Activated naive CD4-positive, alpha-beta T cell treated with Interleukin-2 at 50 U/mL for 16 hours (primary cell): ENCODE measurements at places on chromosomes 13 and 19.

- no peak for DNase-seq
Observed at GRCh38 chr19:48638831-48639381, 1.7 kb upstream of the DBP start.

DNA sequence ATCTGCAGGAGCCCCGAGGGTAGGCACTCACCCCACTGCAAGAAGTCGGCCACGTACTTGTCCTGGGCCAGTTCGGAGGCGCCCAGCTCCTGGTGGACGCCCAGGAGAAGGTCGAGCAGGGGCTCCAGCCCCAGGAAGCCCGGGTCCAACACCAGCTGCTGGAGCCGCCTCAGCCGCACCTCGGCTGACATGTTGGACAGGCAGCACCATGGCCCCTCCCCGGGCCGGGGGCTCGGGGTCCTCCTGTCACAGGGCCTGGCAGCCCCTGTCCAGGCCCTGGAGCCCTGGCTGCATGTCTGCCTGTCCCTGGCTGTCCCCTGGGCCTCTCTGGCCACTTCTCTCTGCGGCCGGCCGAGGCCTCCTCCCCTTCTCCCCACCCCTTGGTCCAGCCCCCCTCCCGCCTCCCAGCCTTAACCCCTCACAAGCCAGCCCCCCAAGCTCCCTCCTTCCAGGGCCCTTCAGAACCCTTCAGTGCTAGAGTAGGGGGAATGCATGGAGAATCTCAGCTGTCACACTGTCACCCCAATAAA is at the start of gene DMPK:
DMPK (minus strand) TSS at position 329 of the 530 bp plus-strand sequence; CDS start at position 191, 138 bp downstream.
- no peak for DNase-seq

DNA sequence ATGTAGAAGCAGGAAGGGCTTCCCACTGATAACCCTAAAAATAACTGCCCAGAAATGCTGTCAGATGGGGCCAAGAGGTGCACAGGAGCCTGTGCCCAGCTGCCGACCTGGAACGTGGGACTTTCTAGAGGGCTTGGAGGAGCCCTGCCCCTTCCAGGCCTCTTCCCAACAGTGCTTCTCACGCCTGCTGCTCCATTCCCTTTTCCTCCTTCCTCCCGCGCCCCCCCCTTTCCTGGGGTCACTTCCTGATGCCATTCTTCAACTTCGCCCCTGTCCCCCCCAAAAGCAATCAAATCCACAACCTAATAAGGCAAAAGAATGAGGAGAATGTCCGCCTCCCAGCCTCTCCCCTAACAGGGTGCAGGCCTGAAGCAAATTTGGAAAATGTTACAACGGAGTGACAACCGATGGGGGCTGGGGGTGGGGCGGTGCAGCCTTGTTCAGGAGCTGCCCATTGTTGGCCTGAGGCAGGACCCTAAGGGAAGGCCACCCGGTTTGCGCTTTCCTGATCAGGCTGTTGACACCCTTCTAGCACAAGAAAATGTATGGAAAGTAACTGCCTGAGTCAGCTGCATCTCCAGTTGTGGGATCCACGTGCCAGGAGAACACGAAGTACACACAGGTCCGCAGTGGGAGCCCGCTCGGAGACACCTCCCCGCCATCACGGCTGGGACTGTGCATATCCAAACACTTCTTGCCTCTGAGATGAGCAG is 18.7 kb downstream of the ACTN4 start:
- no peak for DNase-seq

DNA sequence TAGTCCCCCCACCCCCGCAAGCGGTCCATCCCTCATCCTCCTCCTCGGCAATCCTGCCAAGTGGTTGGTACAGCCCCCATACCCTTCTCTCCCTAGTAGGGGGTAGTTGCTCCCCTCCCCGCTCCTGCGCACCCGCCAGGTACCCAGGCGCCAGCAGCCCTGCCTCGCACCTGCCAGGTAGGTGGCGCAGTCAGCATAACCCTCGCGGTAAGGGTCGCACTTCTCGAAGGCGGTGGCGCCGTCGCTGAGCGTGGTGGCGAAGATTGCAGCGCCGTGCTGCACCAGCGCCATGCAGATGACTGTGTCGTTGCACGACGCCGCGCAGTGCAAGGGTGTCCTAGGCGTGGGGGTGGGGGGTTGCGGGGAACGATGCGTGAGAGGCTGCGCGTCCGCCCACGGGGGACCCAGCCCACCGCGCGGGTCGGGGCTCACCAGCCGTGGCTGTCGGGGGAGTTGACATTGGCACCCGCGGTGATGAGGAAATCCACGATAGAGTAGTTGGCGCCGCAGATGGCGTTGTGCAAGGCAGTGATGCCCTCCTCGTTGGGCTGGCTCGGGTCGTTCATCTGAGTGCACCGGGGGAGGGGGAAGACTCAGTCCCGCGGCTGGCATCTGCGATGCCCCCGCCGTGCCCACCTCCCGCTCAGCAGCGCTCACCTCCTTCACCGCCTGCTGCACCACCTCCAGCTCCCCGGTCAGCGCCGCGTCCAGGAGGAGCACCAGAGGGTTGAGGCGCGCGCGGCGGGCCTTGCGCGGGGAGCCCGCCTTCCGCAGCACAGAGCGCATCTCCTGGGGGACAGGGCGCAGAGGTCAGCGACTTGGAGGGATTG is 15.2 kb upstream of the ERCC2 start:
- no peak for DNase-seq

GRCh38 chr13:26531742-26532141 is 25.7 kb upstream of the WASF3 start:
- DNase-seq = no peak

- no peak for DNase-seq
Observed at GRCh38 chr19:44212866-44213346, 574 bp downstream of the ZNF227 start.

GRCh38 chr19:18418483-18419194 is 559 bp upstream of the SSBP4 start:
- no peak for DNase-seq

- peak; percentile 90 for DNase-seq
Observed at GRCh38 chr19:49664171-49665035, 1.3 kb downstream of the IRF3 start.

DNA sequence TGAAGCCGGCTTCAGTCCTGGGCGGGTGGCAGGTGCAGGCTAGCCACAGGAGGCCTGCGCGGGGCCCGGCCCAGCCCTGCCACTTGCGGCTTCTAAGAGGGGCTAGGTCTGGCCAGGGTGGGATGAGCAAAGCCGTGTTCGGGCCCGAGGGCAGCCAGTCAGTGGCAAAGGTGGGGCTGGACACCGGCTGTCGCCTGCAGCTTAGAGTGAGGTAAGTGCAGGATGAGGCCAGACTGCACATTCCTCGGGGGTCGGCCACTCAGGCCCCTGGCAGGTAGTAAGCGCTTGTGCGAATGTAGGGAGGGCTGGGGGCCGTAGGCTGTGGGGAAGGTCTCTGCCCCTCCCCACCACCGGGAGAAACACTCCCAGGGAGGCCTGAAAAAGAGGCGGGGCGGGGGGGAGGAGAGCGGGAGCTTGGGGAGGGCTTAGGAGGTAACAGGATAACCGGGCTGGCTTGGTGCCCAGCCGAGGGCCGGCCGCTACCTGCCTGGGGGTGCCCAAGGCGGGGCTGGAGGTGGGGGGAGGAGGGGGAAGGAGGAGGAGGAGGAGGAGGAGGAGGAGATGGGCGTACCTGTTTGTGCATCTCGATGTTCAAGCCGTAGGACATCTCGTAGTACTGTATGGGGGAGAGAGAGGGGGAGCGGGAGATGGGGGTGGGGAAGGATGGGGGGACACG is 6.4 kb downstream of the TLE5 start:
- no peak for DNase-seq

DNA sequence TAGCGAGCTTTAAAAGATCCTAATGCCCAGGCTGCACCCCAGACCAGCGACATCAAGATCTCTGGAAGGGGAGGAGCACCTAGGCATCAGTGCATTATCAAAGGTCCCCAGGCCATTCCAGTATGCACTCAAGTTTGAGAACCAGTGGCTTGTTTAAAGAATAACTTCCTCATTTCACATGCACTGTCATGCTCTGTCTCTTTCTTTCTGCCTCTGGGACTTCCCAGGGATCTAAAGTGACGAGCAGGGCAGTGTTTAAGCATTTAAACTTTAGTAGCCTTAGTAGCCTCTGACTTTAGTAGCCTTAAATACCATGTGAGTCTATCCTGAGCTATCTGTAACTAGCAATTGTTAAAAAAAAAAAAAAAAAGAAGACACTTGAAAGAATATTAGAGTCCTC is 8.9 kb upstream of the FARP1 start:
- DNase-seq = no peak

GRCh38 chr13:105918842-105919741 is 616.4 kb downstream of the EFNB2 start:
- DNase-seq = no peak

GRCh38 chr13:19172007-19172646 is 9.5 kb downstream of the TUBA3C start:
- DNase-seq = no peak

GRCh38 chr13:73633817-73634460 is 500.3 kb downstream of the KLF12 start:
- no peak for DNase-seq

- no peak for DNase-seq
Observed at GRCh38 chr19:56290104-56290503, 17.6 kb downstream of the EDDM13 start.

GRCh38 chr13:111537843-111538499 is 217.5 kb downstream of the TEX29 start:
- no peak for DNase-seq

DNA sequence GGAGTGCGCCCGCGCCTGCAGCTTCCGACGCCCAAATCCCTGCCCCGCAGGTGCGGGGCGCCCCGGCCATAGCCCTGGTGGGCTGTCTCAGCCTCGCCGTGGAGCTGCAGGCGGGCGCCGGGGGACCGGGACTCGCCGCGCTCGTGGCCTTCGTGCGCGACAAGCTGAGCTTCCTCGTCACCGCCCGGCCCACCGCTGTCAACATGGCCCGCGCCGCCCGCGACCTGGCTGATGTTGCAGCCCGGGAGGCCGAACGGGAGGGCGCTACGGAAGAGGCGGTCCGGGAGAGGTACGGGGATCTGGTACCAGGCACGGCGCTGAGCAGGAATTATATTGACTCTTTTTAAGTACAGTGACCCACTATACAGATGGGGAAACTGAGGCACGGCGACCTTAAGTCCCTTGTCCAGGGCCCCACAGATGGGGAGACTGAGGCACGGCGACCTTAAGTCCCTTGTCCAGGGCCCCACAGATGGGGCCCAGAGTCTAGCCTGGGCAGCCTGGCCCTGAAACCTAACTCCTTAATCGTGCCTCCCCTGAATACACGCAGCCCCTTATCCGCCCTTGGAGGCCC is 586 bp downstream of the MRI1 start:
- peak; percentile 43 for DNase-seq

DNA sequence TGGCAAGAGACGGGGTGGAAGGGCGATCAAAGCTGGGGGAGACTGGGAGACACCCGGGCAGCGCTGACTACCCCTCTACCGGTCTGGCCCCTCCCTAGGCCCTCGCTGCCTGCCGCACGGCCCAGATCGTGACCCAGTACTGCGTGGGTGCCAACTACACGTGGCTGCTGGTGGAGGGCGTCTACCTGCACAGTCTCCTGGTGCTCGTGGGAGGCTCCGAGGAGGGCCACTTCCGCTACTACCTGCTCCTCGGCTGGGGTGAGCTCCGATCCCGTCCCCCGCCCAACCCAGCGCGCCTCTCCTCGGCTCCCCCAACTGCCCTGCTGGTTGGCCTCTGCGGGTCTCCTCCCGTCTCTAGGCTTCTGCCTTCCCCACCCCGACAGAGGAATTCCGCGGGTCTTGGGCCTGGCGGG is 8.8 kb downstream of the GIPR start:
- peak; percentile 58 for DNase-seq

- no peak for DNase-seq
Observed at GRCh38 chr13:19632915-19633478, 462 bp upstream of the MPHOSPH8 start.

DNA sequence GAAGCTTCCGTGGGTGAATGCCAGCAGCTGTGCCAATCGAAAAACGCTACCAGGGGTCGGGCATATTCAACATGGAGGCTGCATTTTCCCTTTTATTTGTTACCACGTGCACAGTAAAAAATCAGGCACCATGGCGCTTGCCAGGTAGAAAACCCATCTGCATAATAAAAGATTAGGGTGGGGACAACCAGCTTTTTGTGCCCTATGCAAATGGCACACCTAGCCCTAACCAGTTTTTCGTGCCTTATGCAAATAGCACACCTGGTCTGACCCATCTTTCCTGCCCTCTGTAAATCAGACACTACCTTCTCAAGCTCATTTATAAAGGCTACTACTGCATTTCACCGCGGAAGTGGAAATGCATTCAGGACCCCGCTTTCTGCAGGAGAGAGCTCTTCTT is 62.1 kb upstream of the FREM2 start:
- DNase-seq = no peak

DNA sequence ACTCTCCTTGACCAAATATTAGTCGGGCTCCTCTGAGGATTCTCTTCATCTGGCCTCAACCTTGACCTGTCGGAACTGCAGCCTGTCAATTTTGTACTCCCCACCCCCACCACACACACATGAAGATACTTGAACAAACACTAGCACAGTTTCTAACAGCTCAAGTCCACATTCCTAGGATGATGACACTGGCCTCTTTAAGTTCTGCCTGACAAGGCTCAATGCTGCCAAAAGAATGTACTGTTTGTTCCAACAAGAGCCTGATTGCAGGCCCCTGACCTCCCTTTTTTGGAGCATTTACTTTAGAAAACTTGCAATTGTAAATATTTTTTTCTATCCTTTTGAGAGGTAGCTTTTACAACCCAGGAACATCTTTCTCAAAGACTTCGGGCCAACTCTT is 169.2 kb upstream of the IRS2 start:
- DNase-seq = no peak

DNA sequence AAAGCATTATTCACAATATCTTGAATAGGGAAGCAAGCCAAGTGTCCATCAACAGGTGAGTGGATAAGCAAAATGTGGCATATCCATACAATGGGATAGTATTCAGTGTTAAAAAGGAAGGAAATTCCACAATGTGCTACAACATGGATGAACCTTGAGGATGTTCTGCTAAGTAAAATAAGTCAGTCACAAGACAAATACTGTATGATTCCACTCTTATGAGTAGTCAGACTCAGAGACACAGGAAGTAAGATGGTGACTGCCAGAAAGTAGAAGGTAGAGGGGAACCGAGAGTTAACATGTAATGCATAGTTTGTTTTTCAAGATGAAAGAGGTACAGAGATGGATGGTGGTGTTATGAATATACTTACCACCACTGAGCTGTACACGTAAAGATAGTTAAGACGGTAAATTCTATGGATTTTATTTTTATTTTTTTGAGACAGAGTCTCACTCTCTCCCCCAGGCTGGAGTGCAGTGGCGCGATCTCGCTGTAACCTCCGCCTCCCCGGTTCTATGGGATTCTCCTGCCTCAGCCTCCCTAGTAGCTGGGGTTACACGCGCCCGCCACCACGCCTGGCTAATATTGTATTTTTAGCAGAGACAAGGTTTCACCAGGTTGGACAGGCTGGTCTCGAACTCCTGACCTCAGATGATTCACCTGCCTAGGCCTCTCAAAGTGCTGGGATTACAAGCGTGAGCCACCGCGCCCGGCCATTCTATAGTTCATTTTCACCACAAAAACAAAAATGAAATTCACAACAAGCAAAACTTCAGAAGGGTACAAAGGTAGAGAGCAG is 1.0 kb upstream of the CHAMP1 start:
- DNase-seq = peak; percentile 44

- DNase-seq = peak; percentile 34
Observed at GRCh38 chr19:45952686-45953505, 20.8 kb downstream of the NOVA2 start.
